ENCODE measurements at places on chromosomes 12 and 14. TPM values are rescaled to one million over a fixed set of nuclear protein-coding genes. Genes with fewer than 3 reads are reported as not detected.

DNA sequence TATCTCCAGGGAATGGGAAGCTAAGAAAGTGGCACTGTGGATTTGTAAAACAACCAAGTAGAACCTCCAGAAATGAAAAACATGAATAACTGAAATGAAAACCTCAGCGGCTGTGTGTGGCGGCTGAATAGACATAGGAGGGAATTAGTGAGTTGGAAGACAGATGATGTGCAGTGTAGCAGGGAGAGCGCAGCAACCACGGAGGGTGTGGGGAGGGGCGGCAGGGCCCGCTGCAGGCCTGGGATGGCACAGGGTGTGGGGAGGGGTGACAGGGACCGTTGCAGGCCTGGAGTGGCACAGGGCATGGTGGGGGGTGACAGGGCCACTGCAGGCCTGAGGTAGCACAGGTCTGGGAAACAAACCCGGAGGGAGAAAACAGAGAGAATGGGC is 51.1 kb downstream of the BEGAIN start:
- no peak for DNase-seq

DNA sequence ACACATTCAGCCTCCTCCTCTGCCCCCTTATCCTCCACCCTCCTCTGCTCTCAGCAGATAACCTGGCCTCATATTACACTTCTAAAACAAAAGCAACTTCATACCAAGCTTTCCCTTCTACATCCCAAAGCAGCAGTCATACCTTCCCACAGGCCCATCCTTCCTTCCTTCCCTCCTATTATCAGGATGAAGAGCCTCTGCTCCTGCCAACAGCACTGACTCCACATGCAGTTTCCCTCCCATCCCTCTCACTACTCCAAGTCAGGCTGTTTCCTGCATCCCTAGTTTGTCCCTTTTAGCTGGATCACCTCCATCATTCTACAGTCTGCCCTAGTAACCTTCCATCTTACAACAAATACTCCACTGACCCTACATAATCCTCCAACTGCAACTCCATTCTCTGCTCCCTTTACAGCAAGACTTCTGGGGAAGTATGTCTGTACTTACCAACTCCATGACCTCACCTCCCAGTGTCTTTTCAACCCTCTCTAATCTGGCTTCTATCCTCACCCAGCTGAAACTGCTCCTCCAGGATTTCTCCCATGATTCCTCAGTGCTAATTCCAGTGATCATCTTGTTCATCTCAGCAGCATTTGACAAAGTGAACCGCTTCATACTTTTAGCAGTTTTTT is 4.9 kb upstream of the YEATS4 start:
- no peak for DNase-seq

GRCh38 chr14:41349289-41349910 is 257.3 kb upstream of the LRFN5 start:
- DNase-seq: no peak

DNA sequence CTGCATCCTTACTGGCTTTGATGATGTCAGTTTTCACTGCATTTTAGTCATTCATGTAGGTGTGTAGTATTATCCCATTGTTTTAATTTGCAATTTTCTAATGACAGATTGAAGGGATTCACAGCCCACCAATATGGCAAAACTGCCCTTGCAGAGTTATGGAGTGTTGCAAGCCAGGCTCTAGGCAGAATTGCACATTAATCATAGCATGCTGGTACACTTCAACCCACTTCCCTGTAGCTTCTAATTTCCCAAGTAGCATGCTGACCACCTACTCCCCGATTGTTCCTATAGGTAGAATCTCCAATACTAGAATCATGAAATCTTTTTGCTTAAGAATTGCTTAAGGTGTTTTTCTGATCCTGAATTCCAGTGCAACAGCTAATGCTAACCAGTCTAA is 5.2 kb upstream of the RNASE6 start:
- DNase-seq: no peak

DNA sequence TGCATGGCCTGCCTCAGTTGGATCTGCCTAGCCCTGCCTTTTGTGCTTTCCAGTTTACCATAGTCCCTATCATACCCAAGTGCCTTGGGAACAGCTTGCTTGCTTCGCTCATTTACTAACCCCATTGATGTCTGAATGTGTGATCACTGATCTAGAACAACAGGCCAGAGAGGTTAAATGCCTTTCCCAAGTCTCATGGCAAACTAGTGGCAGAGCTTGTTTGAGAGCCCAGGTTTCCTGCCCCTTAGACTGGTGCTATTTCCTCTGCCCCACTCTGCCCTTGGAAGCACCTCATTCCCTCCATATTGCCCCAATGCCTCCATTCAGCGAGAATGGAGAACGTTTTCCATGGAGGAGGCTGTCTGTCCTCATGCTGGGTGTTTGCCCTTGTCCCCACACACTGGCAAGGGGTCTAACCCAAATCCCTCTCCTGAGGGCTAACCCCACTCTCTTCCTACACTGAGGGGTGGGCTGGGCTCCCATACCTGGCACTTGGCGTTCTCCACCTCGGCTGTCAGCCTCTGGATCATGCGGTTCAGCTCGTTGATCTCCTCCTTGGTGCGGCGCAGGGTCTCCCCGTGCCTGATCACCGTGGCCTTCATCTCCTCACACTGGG is 19.8 kb downstream of the KRT7 start:
- DNase-seq: no peak

GRCh38 chr12:30420561-30420960 is 275.1 kb downstream of the IPO8 start:
- DNase-seq: no peak

The MYF5 gene
- total RNA-seq: not detected

The HVCN1 gene
- total RNA-seq: 52.0 TPM
